Activated CD8-positive, alpha-beta memory T cell treated with anti-CD3 and anti-CD28 coated beads for 1 hour (primary cell): ENCODE measurements at places on chromosomes 6 and 20.

DNA sequence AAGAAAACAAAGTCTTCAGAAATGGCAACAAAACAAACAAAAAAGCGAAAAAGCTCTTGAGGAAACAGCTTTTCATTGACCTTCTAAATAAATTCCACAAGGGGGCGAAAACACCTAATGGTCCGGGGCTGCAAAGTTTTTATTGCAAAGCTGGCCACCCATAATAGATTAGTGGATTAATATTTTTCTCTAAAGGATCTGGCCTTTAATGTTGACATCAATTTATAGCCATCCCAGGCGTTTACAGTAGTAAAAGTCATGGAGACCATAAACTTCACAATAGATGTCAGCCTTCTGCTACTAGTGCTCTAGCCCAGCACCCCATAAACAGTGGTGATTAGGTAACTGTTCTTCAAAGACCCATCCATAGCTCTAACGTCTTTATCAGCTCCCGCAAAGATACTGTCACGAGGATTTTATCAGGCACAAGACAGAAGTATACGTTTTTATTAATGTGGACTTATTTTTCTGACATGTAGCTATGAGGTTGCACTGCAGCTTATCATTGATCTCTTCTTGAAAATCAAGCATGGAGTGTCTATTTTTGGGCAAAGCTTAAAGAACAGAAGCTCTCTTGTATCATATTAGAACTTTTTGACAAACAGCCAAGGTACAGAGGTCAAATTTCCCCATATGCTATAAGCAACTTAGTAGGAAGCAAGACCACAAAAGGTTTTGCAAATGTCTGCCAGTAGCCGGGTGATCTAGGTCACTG lies 4.7 kb downstream of the CITED2 start:
- DNase-seq = no peak

DNA sequence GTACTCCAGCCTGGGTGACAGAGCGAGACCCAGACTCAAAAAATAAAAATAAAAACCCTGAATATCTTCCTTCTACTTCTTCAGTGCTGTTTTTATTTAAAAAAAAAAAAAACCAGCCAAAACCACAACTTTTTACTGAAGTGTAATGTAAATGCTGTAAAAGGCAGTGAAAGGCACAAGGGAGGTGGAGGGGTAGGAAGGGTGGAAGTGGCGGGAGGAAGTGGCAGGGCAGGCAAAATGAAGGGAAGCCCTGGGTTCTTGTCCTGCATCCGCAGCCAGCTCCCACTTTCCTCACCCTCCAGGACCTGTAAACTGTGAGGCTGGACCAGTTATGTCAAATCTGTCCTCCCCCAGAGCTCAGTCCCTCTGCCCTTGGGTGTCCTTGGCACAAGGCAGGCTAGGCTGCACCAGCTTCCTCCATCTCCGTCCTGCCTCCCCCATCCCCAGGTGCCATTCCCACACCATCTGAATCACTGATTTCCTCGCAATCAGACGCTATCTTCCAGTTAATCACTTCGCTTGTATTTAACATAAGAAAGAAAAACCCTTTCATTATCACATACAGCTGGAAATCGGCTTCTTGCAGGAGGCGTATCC lies 13.7 kb upstream of the PANK2 start:
- DNase-seq = no peak

DNA sequence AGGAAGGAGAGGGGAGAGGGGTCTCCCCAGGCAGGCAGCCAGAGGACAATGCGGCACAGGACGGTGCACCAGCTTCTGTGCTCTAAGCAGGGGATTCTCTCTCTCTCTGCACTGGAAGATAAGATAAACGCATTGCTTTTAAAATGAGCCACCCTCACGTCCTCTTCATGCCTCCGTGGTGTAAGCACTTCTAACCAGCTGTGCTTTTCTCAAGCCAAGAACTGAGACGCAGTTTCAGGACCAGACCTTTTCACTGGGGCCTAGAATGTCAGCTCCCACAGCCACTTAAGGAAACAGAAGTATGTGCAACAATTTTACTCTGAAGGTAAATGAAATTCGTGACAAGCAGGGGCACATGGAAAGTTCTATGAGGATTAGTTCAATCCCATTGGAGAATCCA lies 82.4 kb downstream of the PSMB1 start:
- DNase-seq = no peak

DNA sequence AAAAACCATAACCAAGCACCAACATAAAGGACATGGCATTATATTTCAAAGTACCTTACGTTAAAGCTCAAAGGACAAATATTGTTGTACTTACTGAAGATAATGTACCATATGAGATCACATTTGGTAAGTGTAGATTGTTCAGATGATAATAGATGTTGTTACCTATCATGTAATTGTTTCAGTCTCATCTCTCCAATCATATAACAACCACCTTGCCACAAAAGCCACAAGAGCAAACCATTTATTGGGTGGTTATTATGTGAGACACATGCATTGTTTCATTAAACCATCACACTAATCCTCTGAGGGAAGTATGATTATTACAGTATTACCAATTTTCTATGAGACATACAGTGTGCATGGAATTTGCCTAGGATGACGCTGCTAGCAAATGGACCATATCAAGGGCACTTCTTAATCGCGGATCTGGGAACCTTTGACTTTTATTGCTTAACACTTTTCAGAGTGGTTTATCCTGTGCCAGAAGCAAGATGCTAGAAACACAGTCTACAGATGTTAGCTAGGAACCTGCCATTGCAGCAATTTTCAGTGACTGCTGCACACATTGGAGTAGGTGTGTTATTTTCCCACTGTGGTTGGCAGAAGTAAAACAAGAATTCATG lies 149.8 kb upstream of the AKIRIN2 start:
- DNase-seq = no peak

GRCh38 chr6:136012198-136012887 lies 160.8 kb downstream of the PDE7B start:
- no peak for DNase-seq

DNA sequence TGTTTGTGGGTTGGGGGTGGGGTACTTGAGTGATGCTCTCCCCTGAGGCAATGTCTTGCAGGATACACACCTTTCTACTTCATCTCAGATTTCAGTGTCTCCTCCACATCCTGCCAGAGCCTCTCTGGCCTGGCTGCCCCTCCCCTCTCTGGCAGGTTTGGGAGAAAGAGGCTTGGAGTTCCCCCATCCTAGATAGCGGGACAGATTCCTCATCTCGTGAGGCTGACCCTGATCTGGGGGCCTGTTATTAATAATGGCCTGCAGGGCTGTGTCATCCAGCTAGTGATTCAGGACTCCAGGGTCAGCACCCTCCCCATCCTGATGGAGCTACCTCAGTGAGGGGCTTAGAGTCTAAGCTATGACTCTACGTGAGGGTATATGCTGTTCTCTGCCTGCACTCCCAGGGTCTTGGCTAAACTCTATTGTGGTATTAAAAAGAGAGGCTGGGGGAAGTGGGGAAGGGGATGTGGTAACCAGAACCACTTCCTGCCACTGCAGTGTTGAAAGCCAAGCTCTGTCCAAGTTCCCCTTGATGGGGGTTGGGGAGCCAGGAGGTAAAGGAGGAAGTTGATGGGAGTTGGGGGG lies 3.7 kb upstream of the MMP9 start:
- no peak for DNase-seq

- DNase-seq = no peak
These were observed 2.0 kb upstream of the GTPBP2 start for GRCh38 chr6:43630980-43631619.

DNA sequence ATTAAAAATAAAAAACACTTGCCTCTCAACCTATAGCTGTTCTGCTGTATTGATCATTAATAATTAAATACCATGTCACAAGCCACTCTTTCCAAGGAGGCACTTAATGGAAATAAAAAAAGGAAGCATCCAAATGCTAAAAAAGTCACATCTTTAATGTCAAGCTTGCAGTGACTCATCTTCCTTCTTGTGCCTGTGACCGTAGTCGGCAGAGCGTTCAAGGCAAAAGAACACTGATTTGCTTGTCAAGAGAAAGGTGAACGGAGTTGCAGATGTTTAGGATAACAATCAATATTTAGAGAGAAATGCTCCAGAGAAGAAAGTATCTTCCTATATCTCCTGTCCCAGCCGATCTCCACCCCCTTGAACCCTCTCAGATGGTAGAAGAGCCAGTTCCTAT lies 341.0 kb upstream of the OPRM1 start:
- no peak for DNase-seq

DNA sequence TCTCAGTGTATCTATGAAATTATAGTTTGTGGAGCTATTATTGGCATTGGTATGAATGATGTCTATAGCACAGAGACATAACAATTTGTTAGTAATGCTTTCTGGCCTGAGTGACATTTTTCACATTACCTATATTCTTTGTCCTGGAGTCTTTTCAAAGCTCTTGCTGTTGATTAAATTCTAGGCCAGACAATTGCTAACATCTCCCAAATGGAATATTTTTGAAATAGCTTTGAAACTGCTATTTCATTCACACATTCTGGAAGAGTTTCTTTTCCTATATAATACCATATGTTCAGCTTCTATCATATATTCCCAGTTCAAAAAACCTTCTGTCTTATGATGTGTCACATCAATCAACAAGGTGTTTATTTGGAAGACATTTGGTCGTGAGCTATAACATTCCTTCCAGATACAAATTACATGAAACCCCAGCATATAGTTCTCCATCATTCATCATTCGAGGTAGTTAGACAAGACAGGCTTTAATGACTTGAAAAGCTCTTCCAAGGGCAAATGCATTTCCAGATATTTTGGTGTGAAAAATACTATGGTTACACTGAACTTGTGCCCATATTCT lies 452.8 kb downstream of the KHDRBS2 start:
- DNase-seq = no peak

DNA sequence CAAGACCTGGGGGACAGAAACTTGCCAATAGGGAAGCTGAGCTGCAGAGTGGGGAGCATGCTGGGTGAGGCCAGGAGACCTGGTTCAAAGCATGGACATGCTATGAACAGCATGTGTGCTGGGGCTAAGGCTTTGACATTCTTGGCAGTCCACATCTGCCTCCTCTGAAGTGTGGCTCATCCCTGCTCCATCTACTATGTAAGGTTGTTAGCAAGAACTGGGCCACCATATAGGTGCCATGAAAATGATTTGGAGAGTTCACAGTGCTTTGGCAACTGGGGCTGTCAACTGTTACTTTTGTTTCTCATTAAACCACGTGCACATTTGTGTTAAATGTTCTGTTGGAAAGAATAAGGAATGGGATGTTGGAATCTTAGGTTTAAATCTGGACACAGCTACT lies 311.1 kb downstream of the CDC5L start:
- no peak for DNase-seq

DNA sequence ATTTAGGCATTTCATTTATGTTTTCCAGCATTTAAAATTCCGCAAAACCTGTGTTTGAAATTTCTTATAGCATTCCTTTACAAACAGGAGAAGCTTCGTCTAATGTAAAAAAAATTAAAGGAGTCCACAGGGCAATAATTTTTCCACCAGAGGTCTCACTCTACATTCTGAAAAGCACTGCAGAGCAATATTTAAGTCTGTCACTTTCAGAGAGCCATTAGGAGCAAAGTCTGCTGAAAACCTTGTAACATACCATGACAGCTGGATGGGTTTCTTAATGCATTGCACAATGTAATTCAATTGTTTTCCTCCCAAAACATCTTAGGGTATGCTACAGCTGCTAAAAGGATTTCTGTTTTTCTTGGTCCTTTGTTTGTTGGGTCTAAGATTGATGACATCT lies 18.0 kb downstream of the BAG2 start:
- no peak for DNase-seq

GRCh38 chr6:106225581-106225980 lies 100.0 kb downstream of the ATG5 start:
- DNase-seq = no peak

DNA sequence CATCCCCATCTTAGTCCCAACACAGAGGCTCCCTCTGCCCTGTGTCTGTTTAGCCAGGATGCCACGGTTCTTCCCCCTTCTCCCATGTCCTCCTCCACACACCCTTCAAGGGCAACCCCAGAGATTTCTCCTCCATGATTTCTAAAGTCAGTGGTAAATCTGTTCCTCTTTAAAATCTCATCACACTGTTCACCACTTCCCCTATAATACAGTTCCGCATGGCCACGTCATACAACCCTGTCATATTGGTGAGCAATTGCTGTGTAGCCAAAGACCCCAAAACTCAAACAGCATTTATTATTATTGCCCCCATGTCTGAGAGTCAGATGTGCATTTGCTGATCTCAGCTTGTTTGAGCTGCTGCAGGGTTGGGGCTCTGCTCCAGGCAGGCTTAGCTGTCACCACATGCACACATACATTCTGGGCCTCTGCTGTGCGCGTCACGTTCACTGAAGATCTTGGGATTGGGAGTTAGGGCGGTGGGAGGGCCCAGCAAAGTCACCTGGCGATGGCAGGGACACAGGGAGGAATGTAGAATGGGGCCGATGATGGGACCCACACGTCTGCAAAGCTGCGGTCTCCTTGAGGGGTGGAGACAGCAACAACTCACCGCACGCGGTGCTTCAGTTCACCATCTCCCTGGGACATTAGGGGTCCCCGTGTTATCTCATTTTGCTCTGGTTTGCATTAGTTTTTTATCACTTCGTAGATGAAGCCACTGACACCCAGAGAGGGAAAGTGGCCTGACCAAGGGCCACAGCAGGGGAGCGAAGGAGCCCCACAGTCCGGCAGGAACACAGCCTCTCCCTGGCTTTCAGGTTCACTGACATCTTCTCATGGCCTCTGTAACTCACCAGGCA lies 36.9 kb upstream of the CD93 start:
- DNase-seq = no peak

- no peak for DNase-seq
These were observed 55.7 kb downstream of the LYRM4 start for GRCh38 chr6:5205035-5205507.

GRCh38 chr6:135522965-135523692 lies 25.6 kb upstream of the AHI1 start:
- DNase-seq = no peak

GRCh38 chr6:30711758-30712380 lies 5.2 kb downstream of the MDC1 start:
- no peak for DNase-seq

DNA sequence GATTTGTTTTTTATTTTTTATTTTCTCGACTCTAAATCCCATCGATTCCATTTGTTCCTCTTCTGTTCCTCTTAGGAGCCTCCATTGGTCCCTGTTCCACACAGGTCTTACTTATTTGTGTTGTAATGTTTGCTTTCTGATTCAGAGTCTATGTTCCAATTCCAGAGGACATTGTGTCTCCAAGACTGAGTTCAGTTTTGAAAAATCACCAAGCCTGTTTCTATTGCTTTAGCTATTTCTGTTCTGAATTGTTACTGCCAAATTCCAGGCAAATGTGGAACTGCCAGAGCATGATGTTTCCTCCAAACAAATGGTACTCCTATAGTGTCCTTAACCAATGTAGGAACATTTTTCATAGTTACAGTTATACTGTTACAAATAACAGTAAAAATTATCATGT lies 270.9 kb upstream of the SPTLC3 start:
- DNase-seq = no peak

DNA sequence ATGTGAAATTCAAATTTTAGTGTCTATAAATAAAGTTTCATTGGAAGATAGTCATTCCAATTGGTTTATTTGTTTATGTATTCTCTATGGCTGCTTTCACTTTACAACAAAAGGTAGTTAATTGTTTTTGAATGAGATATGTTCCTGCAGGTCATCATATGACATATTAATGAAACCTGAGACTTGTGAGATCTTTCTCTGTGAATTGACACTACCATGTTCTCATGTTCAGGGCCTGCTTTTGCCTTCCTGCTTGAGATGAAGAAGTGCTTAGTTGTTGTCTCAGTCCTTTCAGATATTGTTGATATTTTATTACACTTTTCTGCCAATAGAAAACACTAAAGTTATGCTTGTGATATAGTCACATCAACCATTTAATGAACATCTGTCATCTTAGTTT lies 132.5 kb downstream of the UTRN start:
- DNase-seq = no peak

- no peak for DNase-seq
These were observed 39.5 kb upstream of the ZFAND3 start for GRCh38 chr6:37779902-37780628.

- no peak for DNase-seq
These were observed 1.7 kb downstream of the STXBP5 start for GRCh38 chr6:147205690-147206600.
